RPMI7951 (cell line): ENCODE measurements at places on chromosomes 11 and 22.

DNA sequence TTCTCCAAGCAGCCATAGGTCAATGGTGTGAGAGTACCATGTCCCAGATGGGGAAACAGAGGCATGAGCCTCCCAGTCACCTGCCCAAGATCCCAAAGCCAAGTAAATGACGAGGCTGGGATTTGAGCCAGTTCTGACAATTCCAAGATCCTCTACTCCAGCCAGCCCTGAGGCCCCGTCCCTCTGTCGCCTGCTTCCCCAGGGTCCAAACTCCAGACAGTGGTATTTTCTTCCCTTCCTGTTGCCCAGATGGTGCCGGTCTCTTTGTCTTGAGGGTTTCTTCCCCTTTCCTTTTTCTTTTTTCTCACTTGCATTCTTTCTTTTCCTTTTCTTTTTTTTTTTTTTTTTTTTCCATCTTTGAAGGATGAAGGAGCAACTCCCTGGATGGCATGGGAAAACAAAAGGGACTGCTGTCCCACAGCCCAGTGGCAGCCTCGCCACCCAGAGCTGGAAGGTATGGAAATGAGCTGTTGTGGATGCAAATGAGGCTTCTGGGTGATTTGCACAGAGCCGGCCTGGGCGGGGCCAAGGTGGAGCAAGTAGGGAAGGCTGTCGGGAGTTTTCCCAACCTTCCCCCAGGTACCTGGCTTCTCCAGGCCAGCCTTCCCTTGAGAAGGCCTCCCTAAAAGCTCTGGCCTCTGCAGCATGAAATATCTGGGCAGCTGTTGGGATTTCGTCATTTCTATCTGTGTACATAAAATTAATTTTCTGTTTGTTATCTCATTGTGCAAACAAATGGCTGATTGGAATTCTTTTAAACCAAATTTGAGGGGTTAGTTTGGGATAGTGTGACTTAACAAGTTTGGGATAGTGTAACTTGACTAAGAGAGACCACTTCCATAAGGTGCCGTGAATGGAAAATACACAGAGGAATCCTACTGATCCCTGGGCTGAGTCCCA lies 146.8 kb downstream of the MN1 start:
- DNase-seq: no peak

DNA sequence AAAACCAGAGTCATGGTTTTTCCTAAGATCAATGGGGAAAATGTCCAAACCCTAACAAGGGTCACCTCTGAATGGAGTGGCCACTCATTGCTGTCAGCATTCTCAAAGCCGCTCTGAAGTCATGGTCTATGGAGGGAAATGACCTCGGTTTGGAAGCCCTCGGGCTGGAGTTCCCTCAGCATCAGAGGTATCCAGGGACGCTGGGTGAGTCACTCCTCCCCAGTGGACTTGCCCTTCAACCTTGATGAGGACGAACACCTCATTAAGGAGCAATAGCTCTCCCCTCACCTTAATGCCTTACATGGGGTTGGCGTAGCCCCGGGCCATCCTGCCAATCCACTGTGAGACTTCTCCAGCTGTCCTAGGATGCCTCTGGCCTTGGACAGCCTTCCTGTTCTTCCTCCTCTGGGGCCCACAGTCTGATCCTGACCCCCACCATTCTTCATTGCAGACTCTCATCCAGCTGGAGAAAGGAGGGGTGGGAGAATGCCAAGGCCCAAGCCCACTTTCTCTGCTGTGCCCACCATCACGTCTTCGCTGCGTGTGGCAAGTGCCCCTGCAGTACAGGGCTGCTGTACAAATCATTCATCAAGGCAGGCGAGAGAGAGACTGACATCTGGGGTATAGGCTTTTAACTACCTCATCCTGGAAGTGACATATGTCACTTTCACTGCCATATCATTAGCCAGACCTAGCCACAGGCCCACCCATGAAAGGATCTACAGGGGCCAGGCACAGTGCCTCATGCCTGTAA lies 25.4 kb upstream of the MYH9 start:
- DNase-seq: peak; percentile 85

GRCh38 chr22:31730344-31730711 lies 19.6 kb downstream of the PRR14L start:
- no peak for DNase-seq

- peak; percentile 70 for DNase-seq
Observed at GRCh38 chr11:121807051-121807450, 309.0 kb downstream of the BLID start.

DNA sequence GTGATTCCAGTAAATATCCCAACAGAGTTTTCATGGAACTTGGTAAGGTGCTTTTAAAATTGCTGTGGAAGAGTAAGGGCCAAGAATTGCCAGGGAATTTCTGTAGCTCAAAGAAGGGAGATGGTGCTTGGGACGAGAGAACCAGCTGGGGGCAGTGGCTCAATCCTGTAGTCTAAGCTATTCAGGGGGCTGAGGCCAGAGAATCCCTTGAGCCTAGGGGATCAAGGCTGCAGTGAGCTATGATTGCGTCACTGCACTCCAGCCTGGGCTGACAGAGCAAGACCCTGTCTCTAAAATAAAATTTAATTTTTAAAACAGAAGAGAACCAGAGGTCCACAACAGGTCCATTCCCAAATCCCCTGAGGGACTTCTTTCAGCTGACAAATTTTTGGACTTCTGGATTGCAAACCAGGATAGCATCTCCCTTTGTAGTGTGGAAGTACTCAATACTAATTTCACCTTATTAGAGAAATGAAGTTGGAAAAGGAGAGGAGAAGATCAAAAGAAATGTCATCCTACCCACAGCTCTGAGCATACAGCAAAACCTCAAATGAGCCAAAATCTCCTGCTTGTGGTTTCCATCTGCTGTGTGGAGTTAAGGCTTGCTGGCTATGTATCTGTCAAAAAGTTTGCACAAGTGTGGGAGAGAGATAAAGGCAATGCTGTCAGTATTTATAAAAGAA lies 59.2 kb upstream of the CLPB start:
- DNase-seq: no peak

- peak; percentile 87 for DNase-seq
Observed at GRCh38 chr11:73982595-73982989, at the start of gene UCP2. Gene UCP2, minus strand, starts transcription at chr11:73982843. Its CDS starts 4,465 bp downstream, at chr11:73978378.

- DNase-seq: no peak
Observed at GRCh38 chr11:111006227-111006626, 239.3 kb upstream of the POU2AF2 start.

GRCh38 chr11:72589802-72590761 lies 84.1 kb downstream of the PDE2A start:
- DNase-seq: no peak

- no peak for DNase-seq
Observed at GRCh38 chr22:30328466-30329049, 1.8 kb upstream of the TBC1D10A start.
